ENCODE measurements at places on chromosomes 7 and 10. TPM values are rescaled to one million over a fixed set of nuclear protein-coding genes. Genes with fewer than 3 reads are reported as not detected.
A peak's percentile ranks its signal among the peaks of the same experiment; 100 is the strongest.

ARHGAP12 gene
- 3.6 TPM for total RNA-seq

GRCh38 chr7:155456738-155457543 lies 988 bp upstream of the EN2 start:
- H3K27ac ChIP-seq: peak overlapping the region; percentile 79
- H3K4me1 ChIP-seq: peaks cover 9% of the 10 kb centered on the region
- H3K27me3 ChIP-seq: peaks cover 72% of the 10 kb centered on the region
- peaks cover 2% of the 10 kb centered on the region for H3K36me3 ChIP-seq
- peak overlapping the region; percentile 64 for H3K4me3 ChIP-seq

DNA sequence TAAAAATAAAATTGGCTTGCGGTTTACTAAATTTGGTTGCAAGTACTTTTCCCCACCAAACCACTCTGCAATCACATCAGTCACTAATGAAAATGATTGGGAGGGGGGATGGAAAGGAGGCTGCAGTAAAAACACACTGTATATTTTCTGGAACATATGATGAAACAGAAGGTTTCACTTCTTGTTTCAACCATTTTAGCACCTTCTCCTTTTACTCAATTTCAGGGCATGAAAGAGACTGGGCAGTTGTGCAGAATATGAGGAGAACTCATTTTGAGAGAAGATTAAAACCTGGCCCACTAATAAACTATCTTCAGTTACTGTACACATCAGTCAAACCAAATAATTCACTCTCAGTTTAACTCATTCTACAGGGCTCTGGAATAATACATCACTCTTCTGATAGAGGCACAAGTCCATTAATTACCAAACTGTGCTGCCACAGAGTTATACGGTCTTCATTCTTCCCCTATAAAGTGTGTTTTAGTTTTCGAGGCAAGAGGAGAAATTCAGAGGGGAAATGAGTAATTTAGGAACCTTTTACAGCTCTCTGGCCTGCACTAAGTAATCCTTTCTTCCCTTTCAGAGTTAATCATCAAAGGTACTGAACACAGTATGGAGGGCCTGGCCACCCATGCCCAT lies 25.5 kb downstream of the JAZF1 start:
- no peak for DNase-seq
- H3K27me3 ChIP-seq: peaks cover 11% of the 10 kb centered on the region
- peaks cover 37% of the 10 kb centered on the region for H3K4me1 ChIP-seq
- peak overlapping the region; percentile 34 for H3K4me3 ChIP-seq

- H3K4me3 ChIP-seq: no peak within 1 kb of the TSS
- H3K27me3 ChIP-seq: peaks cover 13% of the 10 kb centered on the region
- DNase-seq: no peak
- no peaks in the 10 kb centered on the region for H3K36me3 ChIP-seq
- H3K4me1 ChIP-seq: no peaks in the 10 kb centered on the region
- H3K27ac ChIP-seq: no peak within 1 kb of the TSS
Observed at GRCh38 chr7:83648464-83649241, at the start of gene SEMA3E. Gene SEMA3E (minus strand): TSS chr7:83649139.

DNA sequence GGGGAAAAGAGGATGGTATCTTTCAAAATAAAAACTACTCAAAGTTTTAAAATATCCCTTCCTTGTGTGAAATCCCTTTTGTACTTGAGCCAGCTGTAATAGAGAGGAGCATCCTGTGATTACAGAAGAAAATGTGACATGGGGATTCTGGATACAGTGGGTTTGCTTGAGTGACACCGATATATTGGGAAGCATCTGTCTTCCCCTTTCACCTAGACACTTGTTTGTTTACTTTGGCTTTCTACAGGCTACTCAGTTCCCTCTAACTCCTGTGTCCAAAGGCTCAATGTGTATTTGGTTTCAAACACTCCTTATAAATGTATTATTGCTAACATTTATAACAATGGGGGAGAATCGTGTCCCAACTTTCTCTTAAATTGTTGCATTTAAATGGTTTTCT lies 24.4 kb downstream of the CPED1 start:
- no peak for DNase-seq
- H3K27ac ChIP-seq: no peak overlapping the region
- peaks cover 9% of the 10 kb centered on the region for H3K27me3 ChIP-seq
- H3K4me3 ChIP-seq: no peak overlapping the region
- H3K36me3 ChIP-seq: no peaks in the 10 kb centered on the region
- no peaks in the 10 kb centered on the region for H3K4me1 ChIP-seq

- no peak for DNase-seq
- no peak overlapping the region for H3K27ac ChIP-seq
- H3K4me1 ChIP-seq: peaks cover 5% of the 10 kb centered on the region
- H3K36me3 ChIP-seq: no peaks in the 10 kb centered on the region
Observed at GRCh38 chr10:55628260-55628701, 732.8 kb downstream of the ZWINT start.
